ENCODE measurements at places on chromosomes 12 and 14. TPM values are rescaled to one million over a fixed set of nuclear protein-coding genes. Genes with fewer than 3 reads are reported as not detected.

Gene FAM90A1
- 0.18 TPM for total RNA-seq

Gene GON7
- 16.0 TPM for total RNA-seq

Gene SLC25A21
- 2.0 TPM for total RNA-seq

Gene C12orf50
- not detected for total RNA-seq

Gene GPD1
- 60.8 TPM for total RNA-seq

Gene PRICKLE1
- 85.7 TPM for total RNA-seq

Gene TTC6
- 0.88 TPM for total RNA-seq

Gene FGD4
- 40.5 TPM for total RNA-seq

Gene INSM2
- not detected for total RNA-seq

Gene RIMBP2
- total RNA-seq = 21.4 TPM

Gene CMA1
- total RNA-seq = not detected

Gene OR6C74
- total RNA-seq = not detected

Gene GPR68
- total RNA-seq = 0.64 TPM

Gene TEAD4
- total RNA-seq = 18.3 TPM

Gene CSRP2
- 55.2 TPM for total RNA-seq

Gene KLRC4
- not detected for total RNA-seq

Gene KRT2
- total RNA-seq = not detected

Gene SELPLG
- 4.8 TPM for total RNA-seq

Gene CIPC
- 24.5 TPM for total RNA-seq

Gene CD69
- 14.5 TPM for total RNA-seq

Gene TAS2R19
- 14.1 TPM for total RNA-seq

Gene KIF21A
- 27.0 TPM for total RNA-seq

Gene CRIP1
- total RNA-seq = 32.8 TPM

Gene METTL25
- 26.3 TPM for total RNA-seq

Gene FAM186B
- total RNA-seq = 0.47 TPM

Gene KIF26A
- total RNA-seq = 28.4 TPM

Gene SLC38A6
- 35.1 TPM for total RNA-seq

Gene TOMM20L
- total RNA-seq = not detected

Data from metanephros (tissue), 2 donors.